ENCODE measurements at places on chromosomes 11 and 22.

DNA sequence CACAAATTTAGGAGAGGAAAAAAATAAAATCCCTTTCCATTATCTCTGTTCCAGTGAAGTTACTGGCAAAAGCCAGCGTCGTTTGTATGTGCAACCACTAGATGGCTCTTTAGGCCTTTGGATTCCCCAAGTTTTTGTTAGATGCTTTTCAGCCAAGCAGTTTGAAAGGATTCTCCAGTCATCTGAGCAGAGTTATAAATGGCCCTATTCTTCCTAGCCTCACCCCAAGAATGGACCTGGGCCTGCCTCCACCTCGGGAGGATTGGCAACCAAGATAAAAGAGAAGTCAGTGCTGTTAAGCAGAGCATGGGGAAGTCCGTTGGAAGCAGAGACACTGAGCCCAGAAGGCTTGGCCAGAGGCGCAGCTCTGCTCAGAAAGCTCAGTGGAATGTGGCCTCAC is 15.4 kb downstream of the FAM181B start:
- DNase-seq, result no peak

GRCh38 chr11:76030968-76031590 is 175.2 kb downstream of the WNT11 start:
- DNase-seq, result no peak

DNA sequence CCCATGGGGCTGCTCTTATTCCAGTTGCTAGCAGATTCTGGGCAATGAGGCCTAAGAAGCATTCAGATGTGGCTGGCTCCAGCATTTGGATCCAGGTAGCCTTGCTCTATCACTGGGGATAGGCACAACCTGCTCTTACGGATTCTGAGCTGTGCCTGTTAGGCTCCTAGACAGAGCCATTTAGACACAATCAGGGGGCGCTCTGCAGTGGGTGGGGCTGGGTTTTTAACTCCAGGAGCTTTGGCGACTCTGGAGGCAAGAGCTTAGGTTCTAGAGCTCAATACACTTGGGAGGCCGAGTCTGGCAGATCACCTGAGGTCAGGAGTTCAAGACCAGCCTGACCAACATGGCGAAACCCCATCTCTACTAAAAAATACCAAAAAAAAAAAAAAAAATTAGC is 32.0 kb downstream of the KCNC1 start:
- no peak for DNase-seq

DNA sequence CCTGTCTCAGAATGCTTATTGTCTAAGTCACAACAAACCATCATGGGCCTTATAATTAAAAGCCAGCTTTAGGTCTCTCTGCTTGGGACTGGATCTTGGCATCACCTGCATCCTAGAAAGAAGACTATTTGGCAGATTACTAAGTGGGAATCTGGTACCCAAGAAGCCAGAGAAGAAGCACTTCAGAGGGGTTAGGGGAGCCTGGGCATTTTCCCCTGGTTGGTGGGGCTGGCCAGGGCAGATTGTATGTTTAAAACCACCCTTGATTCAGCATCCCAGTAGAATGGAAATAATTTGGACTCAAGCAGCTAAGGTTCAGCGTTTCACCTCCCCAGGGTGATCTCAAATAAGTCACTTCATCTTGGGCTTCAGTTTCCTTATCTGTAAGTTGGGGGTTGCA is 193.7 kb downstream of the MIAT start:
- DNase-seq, result no peak

- no peak for DNase-seq
These were observed 340.2 kb downstream of the TBC1D22A start for GRCh38 chr22:47102648-47103047.

- DNase-seq, result no peak
These were observed 6.7 kb downstream of the TMEM184B start for GRCh38 chr22:38266120-38266519.

DNA sequence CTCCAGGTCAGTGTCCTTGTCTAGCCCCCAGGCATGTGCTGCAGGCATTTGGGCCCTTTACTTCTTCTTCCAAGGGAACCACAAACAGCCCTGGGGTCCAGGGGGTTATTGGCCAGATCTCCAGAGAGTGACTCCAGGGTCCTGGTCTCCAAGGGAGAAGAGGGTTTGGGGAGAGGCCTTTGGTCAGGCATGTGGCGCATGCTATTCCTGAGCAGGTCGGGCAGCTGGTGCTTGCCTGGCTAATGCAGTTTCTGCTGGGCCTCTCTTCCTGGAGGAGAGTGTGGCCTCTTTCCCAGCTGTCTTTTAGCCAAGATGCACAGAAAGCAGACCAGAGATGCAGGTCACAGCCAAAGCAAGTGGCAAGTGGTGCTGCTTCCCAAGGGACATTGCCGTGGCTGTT is 3.8 kb upstream of the RFPL2 start:
- no peak for DNase-seq

- DNase-seq, result no peak
These were observed 27.5 kb downstream of the LINC01488 start for GRCh38 chr11:69508974-69509373.

- no peak for DNase-seq
These were observed 144.5 kb downstream of the DBX1 start for GRCh38 chr11:20015529-20016427.

- peak; percentile 75 for DNase-seq
These were observed 13.3 kb upstream of the PPP6R3 start for GRCh38 chr11:68447015-68447801.

GRCh38 chr11:20154381-20154780 is 5.9 kb downstream of the DBX1 start:
- DNase-seq, result no peak

DNA sequence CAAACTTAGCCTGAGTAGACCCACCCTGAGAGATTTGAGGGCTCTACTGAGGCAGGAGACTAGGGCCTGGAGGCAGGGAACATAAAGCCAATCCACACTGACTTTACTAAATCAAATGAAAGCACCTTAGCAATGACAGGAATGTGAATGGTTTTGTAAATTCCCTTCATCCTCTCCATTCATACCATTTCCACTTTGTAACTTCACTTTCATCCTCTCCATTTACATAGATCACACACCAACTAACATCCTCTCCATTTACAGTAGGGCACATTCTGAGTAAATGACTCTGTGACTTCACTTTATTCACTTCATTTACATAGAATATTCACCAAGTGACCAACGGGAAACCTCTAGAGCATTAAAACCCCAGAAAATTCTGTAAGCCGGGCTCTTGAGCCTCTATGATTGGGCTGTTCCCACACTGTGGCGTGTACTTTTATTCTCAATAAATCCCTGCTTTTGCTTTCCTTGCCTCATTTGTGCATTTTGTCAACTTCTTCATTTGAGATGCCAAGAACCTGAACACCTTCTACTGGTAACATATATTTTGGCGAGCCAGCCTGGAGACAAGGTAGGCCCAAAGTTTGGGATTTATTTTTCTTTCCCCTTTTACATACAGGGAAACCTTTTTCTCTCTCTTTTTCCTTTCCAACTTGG is 82.9 kb downstream of the PIWIL4 start:
- DNase-seq, result no peak

DNA sequence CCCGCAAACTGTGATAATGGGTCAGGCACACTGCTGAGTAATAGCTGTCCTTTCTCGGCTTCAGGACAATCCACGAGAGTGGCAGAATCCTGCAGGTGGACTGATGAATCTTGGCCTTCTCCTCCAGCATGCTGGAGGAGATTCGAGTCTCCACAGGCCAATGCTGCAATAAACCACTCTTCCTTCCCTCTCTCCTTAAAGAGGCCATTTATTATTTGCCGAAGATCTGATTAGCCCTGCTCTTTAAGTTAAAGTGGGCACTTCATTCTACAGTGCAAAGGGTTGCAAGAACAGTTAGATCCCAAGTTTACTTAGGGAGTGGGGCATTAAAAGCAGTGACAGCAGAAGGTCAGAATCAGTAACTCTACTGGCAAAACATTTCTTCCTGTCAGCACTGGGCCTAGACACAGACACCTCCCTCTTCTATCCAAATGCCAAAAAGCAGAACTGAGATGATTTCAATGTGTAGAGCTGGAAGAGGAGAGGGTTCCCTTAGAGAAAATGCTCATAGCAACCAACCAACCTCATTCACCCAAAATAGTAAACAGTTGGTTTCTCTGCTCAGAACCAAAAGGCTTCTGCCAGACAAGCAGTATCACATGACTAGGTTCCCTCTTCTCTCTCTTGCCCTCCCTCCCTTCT is 121.7 kb downstream of the SGSM3 start:
- no peak for DNase-seq

DNA sequence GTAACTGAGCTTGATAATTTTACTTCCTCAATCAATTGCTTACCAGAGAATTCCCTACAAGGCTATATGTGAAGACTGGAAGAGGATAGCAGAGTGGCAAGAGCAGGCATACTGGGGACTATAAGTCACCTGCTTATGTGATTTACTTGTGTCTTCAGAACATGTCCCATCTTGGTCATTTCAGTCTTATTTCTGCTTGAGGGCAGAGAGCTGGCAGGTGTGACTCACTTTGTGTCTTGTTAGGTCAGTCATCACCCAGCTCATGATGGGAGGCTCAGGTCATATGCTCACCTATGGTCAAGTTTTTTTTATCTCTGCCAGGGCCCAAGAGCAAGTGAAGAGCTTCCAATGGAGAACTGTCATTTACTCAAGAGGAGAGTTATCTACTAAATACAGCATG is 6.2 kb downstream of the SRSF8 start:
- no peak for DNase-seq

GRCh38 chr11:81839976-81840375 is 893.7 kb downstream of the FAM181B start:
- DNase-seq, result no peak

- no peak for DNase-seq
These were observed 14.4 kb upstream of the TPCN2 start for GRCh38 chr11:69034123-69034867.

- no peak for DNase-seq
These were observed 81.0 kb upstream of the CTSC start for GRCh38 chr11:88418508-88418907.

DNA sequence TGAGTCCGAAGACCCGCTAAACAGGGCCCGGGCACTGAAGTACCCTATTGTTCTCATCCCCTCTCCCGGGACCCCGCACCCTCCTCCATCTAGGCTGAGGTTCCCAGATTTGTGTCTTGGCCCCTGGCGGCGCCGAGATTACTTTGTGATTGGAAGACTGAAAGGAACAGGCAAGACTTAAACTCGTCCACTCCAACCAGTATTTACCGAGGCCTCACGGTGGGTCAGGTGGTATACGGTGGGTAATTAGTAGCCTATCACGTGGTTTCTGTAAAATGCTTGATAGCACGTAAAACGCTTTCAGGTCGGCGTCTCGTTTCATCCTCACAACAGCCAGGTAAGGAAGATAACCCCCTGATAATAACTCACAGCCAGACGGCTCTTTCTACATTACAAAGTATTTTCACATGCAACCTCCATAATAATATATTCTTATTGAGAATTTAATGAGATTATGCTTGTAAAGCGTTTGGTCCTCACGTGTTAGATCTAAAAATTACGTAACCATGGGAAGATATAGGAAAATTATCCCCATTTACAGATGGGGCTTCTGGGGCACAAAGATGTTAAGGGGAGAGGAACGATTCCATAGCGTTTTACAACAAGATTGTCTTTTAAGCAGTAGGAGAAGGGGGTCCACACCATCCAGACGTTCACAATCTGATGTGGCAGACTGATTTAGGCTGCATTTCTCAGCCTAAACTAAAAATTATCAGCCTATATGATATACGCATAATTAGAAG is 642 bp upstream of the PIK3C2A start:
- DNase-seq, result peak; percentile 42

DNA sequence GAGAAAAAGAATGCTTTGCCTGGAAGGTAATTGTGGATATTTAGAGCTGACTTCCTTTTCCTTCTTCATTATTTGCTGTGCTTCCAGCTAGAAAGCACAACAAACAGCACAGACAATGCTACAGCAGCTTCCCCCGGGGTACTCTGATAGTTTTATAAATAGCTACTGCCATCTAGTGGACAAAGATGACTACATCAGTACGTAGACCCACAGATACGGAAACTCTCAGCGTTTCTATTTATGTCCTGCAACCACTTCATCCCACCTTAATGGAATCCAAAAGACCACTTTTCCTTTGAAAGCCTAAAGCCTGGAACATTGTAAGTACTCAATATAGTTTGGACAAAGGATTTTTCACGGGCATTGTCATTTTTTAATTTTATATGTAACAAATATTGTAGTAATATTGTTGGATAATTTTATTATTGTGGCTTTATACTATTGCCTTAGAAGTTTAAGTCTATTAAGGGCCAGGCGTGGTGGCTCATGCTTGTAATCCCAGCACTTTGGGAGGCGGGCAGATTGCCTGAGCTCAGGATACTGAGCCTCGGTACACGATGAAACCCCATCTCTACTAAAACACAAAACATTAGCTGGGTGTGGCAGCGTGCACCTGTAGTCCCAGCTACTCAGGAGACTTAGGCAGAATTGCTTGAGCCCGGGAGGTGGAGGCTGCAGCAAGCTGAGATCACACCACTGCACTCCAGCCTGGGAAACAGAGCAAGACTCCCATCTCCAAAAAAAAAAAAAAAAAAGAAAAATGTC is 7.5 kb downstream of the HSPA8 start:
- no peak for DNase-seq

- DNase-seq, result no peak
These were observed 16.0 kb upstream of the ADA2 start for GRCh38 chr22:17235149-17235655.

DNA sequence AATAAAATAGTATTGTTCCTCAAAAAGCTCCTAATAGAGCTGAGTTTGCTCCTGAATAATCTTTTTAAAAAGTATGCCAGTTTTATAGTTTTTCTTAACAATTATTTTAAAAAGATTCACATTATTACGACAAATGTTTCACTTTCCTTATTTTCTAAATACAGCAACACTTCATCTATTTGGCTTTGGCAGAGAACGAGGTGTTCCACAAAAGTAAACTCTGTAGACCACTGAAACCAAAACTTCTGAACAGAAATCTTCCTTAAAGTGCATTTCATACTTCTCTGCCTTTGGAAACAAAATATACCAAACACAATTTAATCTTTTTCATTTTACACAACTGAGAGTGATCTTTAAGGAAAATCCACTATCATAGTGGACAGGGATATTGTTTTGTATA is 133.6 kb upstream of the MTMR2 start:
- no peak for DNase-seq

DNA sequence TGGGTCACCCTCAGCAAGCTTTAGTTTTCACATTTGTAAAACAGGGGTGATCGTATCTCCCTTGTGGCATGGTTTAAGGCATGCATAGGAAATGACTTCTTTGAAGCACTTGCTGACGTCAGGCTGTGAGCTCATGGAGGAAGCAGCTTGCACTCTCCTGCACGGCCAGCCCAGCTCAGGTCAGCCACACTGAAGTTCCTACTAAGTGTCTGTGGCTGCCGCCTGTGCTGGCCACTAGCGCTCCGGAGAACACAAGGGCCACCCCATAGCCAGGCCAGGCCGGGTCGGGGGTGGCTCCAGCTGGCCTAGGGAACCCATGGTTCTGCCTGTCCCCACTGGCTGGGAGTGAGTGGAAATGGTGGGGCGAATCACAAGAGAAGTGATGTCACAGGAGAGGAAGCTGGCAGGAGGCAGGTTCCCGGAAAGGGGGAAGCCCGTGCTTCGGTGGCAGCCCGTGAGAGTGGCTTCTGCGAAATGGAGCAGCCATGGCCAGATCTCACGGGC is 28.2 kb downstream of the KCTD17 start:
- DNase-seq, result peak; percentile 71

DNA sequence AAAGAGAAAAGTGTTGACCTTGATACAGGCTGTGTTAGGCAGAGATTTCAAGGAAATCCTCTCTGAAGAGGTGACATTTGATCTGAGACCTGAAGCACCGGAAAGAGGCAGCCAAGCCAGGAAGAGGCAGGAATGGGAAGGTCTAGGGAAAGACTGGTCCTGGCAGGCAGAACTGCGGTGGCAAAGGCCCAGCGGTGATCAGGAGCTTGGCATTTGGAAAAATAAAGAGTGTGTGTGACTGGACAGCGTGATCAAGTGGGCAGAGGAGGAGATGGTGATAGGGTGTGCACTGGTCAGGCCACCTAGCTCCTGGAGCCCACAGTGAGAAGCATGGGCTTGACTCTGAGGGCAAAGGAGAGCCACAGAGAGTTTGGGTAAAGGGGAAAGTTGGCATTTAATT is 27.2 kb upstream of the GAB4 start:
- no peak for DNase-seq
